Kidney (tissue), 22 donors: ENCODE measurements at places on chromosomes 1 and 21.

DNA sequence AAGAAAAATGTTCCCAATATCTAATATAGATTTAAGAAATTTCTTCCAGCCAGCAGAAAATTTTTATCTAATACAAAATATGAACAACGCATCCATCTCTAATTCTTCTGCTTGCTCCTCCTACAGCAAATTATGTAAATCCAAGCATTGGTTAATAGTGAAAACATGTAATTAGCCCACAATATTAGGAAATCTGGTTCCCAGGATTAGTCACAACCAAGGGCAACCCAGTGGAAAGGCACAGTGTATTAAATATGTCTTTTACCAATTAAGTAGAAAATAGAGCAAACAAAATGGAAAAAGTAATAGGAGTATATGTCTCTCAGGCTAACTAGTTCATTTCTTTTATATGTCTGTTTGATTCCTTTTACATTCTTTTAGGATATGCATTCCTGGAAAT lies 59.4 kb upstream of the IFI44L start:
- DNase-seq: no peak

DNA sequence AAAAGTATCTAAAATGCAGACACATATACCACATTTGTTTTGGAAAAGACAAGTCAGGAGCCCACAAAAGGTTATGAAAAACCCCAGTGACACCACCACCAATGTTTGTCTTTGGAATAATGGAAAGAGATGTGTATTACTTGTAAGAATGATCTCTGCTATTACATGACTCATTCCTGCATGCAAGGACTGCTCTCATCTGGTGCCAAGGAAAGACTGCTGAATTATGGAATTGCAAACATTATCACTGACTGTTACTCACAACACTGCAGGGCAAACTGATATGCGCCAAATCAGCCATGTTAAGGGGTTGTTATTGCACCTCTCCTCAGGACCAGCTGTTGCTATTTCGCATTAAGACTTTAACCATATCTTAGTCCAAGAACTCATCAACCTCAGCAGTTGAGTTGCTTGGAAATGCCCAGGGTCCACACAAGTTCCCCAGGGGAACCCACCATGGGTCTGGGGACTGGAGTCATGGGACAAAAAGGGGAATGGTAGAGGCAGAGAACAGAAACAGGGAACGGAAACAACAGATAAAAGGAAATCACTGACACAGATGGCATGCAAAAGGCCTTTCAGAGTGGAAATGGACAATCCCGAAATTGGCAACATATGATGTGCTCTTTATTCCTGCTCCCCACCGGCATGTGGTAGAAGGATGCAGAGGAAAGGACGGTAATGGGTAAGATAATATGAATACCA lies 34.4 kb downstream of the CAPZB start:
- no peak for DNase-seq

- DNase-seq: no peak
Observed at GRCh38 chr1:162571696-162572095, 10.2 kb downstream of the UAP1 start.

- DNase-seq: peak; percentile 74
Observed at GRCh38 chr1:68145418-68146126, 86.8 kb downstream of the WLS start.

DNA sequence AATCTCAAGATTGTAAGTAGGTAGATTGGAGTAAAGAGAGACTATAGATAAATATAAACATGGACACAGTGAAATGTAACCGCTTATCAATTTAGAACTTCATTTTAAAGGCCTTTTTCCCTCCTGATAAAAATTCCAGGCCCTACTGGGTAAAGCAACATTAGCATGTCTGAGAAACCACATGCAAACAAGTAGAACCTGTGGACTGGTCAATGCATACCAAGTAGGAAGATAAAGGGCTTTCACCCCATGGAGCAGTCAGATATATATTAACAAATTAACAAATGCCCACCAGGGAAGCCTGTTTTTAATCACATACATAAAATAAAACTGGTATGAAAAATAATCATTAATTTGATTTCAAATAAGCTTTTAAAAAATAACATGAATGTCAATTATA lies 8.1 kb downstream of the DPH5 start:
- DNase-seq: no peak
